ENCODE measurements at places on chromosomes 12 and 14.
A peak's percentile ranks its signal among the peaks of the same experiment; 100 is the strongest.

DNA sequence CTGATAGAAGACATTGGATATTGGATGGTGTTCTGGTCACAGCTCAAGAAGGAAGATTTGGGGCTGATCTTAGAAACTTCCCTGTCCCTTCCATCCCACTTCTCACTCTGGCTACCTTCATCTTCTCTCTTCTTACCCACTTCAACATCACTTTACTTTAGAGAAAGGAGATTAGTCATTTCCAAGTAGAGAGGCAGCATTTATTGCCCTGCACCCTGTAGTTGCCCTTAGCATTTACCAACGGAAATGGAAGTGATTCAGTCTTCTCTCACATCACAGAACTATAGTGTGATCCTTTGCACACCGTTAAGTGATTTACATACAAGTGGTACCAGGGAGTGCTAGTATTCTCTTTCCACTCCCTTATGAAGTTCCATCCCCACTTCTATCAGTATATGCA is 52.4 kb downstream of the PHLDA1 start:
- DNase-seq = no peak

DNA sequence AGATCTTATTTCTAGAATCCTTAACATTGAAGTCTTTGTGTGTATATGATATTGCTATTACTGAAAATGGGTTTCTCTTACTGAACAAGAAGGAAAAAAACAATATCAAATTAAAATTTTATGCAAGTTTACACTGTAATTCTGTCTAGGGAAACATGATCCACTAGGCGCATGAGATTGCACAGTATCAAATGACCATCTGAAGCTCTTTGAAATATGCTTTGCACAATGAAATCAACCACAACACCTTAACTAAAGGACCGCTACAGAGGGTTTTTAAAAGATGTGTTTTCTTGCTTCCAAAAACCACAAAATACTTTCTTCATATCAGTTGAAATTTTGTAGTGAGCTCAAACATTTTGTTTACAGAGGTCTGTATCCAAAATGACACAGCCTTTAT is 15.1 kb upstream of the KERA start:
- DNase-seq = no peak

DNA sequence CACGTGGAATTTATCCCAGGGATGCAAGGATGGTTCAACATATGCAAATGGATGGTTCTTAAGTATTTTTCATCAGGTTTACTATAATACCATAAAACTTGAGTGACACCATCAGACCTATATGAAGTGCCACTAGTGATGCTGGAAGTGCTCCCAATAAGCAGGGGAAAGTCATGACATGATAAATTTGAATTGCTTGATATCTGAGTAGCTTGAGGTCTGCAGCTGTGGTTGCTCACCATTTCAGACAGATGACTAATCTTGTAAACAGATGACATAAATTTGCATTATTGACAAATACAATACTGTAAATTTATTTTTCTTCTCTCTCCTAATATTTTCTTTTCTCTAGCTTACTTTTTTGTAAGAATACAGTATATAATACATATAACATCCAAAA is 13.7 kb upstream of the PRPF39 start:
- no peak for DNase-seq

- no peak for DNase-seq
Measured at GRCh38 chr12:46082490-46083200, 92.3 kb upstream of the SCAF11 start.

GRCh38 chr12:116818341-116818856 is 62.8 kb downstream of the HRK start:
- DNase-seq = no peak

DNA sequence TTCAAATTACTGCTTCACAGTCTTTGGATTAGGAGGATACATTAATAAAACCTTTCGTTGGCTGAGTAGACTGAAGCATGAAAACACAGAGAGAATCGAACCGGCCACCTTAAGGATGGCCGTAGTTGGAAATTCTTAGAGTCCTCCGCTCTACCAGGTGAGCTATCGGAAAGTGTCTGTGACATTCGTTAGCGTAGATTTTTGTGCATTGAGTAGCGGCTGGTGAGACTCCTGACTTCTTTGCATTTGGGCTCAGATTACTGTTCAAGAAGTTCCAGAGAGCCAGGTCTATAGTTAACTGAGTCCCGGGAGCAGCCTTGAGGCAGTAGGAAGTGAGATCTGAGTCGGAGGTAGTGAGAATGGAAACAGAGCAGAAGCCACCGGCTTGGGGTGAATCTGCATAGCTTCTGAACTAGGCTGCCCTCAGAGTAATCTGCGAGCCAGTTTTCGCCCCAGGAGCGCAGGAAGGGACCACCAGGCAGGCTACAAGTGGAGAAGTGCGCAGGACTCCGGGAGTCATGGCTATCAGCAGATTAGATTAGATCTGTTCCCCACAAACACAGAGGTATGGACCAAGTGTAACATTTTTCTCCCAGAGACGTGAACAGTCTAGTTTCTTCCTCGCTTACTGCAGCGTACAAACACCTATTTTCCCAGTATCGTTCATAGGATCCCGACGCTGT is 11.0 kb downstream of the OR6S1 start:
- no peak for DNase-seq

DNA sequence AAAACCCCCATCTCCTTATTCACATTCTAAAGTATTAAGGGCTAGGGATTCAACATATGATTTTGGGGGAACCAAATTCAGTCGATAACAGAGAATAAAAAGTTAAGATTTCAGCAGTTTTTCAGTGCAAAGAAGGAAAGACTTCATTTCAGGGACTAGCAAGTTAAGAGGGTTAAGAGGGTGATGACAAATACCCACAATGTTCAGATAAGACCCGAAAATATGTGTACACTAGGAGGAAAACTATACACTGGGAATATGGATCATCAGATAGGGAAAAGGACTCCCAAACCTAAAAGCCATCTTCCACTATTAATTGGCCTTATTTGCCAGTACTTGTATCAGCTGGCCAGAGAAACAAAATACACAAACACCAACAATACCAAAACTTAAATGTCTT is 824.2 kb downstream of the SLC16A7 start:
- DNase-seq = no peak

- peak; percentile 6 for DNase-seq
Measured at GRCh38 chr14:92460916-92461579, 52.5 kb upstream of the RIN3 start.

DNA sequence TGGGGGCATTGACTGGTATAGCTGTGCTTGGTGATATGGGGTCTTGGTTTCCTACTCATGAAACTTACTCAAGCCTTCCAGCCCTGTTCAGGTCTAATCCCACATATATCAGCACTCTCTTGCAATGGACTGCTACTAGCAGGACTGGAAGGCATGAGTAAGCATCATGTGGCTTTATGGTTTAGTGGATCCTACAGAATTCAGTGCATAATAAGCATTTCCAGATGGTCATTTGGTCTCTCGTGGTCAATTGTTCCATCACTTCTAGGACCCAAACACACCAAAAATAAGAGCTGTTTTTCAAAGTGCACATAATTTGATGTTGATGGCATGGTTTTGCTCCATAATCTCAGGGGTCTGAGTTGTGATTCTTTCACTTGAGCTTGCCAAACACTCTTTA is 114.4 kb downstream of the LMNTD1 start:
- DNase-seq = no peak

GRCh38 chr12:989051-989450 is 2.0 kb upstream of the ERC1 start:
- no peak for DNase-seq

DNA sequence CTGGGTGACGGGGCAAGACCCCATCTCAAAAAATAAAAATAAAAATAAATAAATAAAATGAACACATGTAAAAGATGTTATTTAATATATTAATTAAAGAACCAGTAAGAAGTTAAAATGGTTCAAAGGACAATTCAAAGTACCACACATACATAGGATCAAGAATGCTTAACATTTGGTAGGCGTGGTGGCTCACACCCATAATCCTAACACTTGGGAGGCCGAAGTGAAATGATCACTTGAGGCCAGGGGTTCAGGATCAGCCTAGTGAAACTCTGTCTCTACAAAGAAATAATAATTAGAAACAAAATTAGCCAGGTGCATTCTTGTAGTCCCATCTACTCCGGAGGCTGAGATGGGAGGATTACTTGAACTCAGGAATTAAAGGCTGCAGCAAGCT is 53.3 kb downstream of the SPATS2 start:
- DNase-seq = no peak

DNA sequence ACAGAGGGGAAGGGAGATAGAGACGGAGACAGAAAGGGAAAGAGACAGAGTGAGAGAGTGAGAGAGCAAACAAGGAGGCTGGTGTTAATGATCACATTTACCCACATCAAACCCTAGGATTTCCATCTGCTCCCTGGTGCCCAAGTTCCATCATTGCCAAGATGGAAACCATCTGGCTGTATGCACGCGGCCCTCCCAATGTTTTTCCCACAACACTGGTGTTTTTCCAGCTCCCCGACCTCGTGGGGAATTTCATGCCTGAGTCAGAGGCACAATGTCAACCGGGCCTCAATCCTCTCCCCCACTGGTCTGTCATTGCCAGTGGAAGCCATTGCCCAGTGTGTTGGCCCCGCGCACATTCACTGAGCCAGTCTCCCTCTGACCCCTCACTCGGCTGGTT is 19.9 kb upstream of the BDKRB2 start:
- DNase-seq = no peak

All from stimulated activated CD8-positive, alpha-beta memory T cell treated with anti-CD3 and anti-CD28 coated beads, Interleukin-7, amount 100 ng/mL, for 1 hour (primary cell).